Activated T-helper 9 cell treated with anti-CD3 and anti-CD28 coated beads, Interleukin-2, amount 50 U/mL, for 16 hours (primary cell): ENCODE measurements at places on chromosomes 1 and 21.

GRCh38 chr1:196277860-196278259 lies 330.4 kb downstream of the KCNT2 start:
- DNase-seq, result no peak

DNA sequence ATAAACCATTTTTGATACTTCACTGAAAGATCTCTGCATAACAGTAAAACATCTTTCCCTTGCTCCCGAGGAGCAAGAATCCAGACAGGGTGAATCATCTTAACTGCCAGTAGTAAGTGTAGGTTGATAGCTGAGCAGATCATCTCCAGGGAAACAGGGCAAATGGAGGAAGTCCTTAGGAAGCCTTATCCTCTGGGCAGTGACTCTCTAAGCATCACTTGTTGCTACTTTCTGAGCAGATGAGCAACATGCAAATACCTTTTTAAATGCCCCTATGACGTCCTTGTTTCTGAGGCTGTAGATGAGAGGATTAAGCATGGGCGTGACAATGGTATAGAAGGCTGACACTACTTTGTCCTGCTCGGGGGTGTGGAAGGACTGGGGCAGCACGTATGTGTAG lies 8.9 kb downstream of the OR2T11 start:
- DNase-seq, result no peak

DNA sequence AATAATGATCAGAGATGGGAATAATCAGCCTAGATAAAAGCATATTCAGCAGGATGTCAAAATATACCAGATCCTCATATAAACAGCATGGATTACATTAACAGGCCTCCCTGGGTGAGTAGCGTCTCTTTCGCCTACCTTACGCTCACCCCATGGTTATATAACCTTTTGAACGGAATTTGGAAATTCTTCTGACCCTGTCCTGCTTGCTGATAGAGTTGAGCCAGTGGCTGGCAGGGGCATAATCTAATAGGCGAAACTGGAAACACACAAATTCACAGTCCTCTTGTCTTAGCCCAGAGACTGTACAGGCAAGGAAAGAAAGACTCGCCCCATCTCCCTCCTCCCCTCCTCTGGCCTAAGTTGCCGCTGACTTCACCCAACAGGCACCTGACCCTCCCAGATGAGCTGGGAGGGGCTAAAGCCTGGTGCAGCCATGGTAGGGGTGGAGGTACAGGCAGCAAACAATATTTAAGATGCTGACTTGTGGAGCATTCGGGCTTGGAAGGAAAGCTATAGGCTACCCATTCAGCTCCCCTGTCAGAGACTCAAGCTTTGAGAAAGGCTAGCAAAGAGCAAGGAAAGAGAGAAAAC lies at the start of gene ANGPTL7:
Gene ANGPTL7, plus strand, starts transcription at position 498 of the 594 bp plus-strand sequence. CDS start 225 bp downstream, outside the sequence.
- no peak for DNase-seq

DNA sequence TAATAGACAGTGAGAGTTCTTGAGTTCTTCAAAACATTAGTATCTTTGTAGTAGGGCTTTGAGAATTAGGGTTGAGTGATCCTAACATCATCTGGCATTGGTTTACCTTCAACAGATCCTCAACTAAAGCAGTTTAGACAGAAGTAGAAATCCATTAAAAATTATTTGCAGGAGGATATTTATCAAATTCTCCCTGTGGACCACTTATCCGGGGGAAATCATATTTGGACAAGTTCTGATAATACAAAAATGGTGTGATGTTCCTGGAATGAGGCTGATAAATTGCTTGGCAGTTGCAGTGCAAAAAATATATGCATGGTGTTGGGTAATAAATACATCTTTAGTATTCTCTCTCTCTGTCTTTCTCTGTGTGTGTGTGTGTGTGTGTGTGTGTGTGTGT lies 115.1 kb upstream of the CHODL start:
- no peak for DNase-seq

GRCh38 chr1:7478809-7479499 lies 292.1 kb upstream of the VAMP3 start:
- no peak for DNase-seq

DNA sequence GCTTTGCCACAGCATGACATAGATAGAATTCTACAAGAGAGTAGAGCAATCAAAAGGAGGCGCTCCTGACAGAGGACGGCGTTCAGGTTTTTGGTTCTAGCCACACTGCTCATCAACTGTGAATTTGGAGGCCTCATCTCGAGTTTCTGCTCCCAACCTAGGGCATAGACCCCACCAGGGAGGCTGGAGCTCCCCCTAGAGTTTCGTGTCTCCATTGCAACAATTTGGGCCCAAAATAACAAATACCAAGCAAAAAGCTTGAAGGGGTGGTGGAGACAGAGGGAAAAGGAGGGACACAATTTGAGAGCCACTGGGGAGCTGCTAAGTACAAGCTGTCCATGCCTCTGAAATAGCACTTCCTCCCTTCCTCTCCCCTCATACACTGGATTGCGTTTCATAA lies 297.0 kb downstream of the GPATCH2 start:
- DNase-seq, result no peak

DNA sequence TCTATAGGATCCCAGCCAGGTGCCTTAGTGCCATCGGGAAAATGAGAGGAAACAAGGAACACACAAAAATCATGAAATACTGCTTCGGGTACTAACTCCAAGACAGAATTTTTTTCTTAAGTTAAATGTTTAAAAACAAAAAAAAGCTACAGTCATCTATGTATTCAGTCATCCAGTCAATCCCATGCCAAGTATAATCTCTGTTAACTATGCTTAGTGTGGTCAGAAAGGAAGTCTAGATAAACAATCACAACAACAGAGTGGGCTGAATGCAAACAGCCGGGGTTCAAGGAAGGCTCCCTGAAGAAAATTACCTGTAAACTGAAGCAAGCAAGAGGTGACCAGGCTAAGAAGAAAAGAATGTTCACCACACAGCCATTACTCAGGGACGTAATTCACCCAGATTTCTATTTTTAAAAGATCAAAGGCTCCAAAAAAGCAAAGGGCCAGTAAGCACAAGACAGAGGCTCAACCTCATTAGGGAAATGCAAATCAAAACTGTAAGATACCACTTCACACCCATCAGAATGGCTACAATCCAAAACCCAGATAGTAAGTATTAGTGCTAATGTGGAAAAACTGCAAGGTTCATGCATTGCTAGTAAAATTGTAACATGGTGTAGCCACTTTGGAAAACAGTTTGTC lies 53.0 kb downstream of the RERE start:
- DNase-seq, result no peak

- no peak for DNase-seq
These were observed 54.5 kb upstream of the PTGFRN start for GRCh38 chr1:116855191-116855619.

GRCh38 chr1:14926229-14926628 lies 227.3 kb upstream of the TMEM51 start:
- no peak for DNase-seq

DNA sequence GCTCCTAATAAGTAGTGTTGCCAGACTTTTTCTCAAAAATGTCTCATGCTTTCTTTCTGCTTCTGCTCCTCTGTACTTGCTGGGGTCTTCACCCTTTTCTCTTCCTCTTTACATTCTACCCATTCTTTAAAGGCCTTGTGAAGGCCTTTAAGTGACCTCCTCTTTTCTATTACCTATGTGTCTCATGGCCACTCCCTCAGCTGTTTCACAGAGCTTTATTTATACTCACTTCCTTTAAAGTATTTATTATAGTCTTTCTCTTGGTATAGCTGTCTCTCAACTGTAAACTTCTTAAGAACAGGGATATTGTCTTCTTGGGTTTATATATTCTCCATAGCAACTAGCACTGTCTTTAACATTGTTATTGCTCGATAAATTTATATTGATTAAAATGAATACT lies 792 bp downstream of the GOLPH3L start:
- DNase-seq, result no peak

DNA sequence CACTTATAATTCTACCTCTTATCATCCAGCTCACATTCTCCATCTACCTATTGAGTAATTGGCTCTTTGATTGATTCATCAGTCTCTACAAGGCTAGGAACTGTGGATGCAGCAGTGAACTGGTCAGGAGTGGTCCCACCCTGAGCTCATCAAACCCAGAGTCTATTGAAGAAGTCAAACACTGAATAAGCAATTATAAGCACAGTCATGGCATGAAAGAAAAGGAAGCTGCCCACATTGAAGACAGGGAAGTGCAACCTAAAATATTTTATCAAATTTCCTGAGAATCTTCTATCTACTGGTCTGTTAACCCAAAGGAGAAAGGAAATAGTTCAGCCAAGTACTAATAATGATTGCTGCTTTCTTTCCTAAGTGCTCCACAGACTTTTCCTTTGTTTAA lies 35.7 kb downstream of the ACP6 start:
- DNase-seq, result no peak

DNA sequence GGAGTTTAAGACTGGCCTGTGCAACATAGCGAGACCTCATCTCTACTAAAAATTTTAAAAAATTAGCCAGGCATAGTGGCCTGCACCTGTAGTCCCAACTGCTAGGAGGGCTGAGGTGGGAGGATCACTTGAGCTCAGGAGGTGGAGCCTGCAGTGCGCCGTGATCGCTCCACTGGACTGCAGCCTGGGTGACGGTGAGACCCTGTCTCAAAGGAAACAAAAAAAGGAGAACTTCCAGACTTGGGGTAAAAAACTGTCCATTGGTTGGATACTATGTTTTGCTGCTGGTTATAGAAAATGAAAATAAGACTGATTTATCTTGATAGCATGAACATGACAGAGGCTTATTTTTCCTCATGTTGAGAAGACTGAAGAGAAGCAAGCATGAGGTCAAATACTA lies 79.4 kb downstream of the WDR4 start:
- no peak for DNase-seq

DNA sequence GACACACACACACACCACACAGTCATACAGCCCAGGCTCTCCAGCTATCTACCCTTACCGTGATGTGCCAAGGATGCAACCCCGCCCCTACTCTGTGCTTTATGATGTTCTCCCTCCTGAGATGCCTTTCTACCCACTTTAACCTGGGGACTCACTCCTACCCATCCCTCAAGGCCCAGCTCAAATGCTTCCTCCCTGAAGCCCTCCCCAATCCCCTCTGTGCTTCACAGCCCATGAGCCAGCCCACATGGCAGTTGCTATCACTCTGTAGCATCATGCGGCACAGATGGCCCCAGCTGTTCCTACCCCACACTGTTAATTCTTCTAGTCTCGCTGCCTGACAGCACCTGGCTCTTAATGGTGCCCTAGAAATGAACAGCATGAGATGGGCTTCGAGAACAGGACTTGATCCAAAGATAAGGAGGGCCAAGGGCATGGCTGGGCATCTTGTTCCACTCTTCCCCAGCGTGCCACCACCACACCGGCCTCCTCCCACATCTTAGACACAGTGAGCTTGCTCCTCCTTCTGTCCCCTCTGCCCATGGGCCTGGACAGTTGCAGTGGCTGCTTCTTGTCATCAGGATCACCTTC lies 109.8 kb downstream of the GLIS1 start:
- DNase-seq, result no peak

DNA sequence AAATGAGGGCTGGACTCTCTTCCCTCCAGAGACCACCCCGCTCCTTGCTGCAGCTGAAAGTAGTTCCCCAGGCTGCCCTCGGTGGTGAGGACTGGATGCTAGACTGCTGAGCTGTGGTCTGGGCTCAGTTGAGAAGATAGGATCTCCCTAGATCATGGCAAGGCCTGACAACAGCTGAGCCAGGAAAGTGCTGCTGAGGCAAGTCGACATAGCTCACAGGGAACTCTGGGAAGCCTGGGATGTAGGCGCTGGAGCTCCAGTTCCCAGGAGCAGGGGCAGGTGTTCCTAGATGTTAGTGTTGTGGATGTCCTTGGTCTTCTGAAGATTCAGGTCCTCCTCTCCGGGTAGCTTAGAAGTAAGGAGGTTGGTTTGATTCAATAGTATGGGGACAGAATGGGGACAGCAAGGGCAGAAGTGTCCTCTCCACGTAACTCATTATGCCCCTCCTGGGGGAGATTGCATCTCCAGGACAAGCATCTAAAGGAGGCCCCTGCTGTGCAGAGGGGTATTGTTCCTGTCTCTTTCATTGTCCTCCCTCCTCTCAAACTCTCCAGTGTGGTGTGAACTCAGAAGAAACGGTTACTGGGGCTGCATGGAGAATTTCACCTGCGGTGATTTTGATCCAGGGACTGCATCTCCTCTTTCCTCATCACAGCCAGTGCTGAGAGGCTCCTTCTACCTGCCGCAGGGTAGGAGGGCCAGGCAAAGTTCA lies 3.7 kb downstream of the CYB561D1 start:
- no peak for DNase-seq

DNA sequence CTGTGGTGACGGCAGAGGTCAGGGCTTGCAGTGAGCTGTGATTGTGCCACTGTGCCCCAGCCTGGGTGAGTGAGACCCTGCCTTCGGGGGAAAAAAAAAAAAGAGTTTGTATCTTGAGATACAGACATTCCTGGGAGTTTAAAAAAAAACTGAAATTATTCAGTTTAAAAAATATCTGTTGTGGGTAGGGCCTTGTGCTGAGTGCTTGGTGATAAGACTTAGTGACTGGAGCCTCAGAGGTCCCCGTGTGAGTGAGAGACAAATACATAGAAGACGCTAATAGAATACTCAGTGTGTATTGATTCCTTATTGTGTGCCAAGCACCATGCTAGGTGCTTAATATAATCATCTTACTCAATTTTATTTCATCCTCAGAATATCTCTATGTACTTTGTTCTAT lies 22.7 kb downstream of the DDI2 start:
- DNase-seq, result no peak

GRCh38 chr21:15617964-15618363 lies 111.8 kb upstream of the USP25 start:
- no peak for DNase-seq

DNA sequence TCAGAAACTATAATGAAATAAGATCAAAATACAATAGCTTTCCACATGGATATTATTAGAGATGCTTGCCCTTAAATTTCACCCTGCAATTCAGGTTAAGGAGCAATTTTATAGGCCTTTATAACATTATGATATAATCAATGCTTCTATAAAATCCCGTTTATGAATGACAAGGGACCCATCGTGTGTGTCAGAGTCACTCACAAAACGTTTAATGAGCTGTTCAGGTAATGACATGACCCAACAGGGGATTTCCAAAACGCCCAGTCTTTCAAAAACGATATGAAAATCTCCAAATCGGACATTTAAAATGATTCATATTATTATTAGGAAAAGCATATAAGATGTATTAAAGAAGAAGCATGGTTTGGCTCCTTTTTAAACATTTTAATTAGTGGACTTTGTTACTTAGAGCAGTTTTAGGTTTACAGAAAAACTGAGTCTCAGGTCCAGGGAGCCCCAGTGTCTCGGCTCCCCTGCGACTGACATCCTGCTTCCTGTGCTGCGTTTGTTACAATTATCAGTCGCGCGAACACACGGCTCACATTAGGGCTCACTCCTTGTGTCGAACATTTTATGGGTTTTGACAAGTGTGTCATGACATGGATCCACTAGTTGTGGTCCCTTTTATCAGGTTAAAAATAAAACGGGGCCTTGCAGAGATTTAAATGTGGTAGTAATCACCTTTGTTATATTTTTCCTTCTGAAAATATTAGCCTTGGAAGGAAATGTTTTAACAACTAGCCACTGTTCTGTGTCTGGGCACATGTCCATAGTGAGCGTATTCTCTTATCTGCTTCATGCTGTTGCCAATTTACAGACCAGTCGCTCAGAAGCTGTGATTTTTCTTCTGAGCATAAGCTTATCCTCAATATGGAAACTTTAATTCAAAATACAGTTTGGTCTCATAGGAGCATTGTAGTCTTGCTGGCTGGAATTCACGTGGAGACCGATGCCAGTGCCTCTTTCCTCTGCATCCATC lies 52.0 kb upstream of the POFUT2 start:
- DNase-seq, result no peak
